ENCODE measurements at places on chromosomes 13 and 19. TPM values are rescaled to one million over a fixed set of nuclear protein-coding genes. Genes with fewer than 3 reads are reported as not detected.

- no peak for ATAC-seq
These were observed 2.5 kb downstream of the RAX2 start for GRCh38 chr19:3769494-3769893.

GRCh38 chr19:43362179-43362578 is 8.7 kb downstream of the CD177 start:
- no peak for ATAC-seq

GRCh38 chr13:66624302-66624701 is 605.8 kb downstream of the PCDH9 start:
- ATAC-seq = no peak

DNA sequence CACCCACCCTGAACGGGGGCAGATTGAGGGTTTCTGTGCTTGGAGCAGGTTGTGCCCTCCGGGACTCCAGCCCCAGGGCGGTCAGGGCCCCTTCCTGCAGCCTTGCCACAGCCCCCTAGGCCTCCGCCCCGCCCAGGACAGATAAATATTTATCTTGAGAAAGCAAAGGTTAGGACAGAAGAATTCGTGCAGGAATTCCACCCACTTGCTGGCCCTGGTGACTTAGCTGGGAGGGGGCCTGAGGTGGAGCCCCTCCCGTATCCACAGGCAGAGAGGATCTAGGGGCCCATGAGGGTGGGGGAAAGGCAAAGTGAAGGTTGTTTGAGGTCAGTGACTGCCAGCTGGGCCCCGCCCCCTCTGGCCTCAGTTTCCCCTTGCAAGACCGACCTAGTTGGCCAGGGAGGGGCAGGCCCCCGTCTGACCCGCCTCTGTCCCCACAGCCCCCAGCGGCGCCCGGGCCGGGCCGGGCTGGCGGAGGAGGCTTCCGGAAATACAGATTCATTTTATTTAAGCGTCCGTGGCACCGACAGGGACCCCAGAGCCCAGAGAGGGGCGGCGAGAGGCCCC is 5.2 kb downstream of the MIDN start:
- ATAC-seq = peak; percentile 16

Gene BCAM
- 32.2 TPM for total RNA-seq

Gene MUC16
- 2.7 TPM for total RNA-seq

Gene MYH14
- 3.5 TPM for total RNA-seq

Gene KLF5
- total RNA-seq = 4.8 TPM

DNA sequence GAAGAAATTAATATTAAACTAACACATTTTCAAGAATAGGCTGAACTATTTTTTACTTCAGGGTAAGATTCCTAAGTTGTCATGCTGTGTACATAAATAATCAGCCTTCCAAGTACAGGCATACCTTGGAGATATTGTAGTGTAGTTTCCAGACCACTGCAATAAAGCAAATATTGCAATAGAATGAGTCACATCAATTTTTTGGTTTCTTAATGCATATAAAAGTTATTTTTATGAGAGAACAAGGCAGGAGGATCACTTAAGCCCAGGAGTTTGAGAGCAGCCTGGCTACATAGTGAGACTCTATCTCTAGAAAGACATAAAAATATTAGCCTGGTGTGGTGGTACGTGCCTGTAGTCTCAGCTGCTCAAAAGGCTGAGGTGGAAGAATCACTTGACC is 511.5 kb downstream of the UQCRFS1 start:
- ATAC-seq = no peak

- no peak for ATAC-seq
These were observed 128.1 kb downstream of the EFNB2 start for GRCh38 chr13:106407338-106407737.

GRCh38 chr19:13803038-13803437 is 7.8 kb downstream of the ZSWIM4 start:
- no peak for ATAC-seq

DNA sequence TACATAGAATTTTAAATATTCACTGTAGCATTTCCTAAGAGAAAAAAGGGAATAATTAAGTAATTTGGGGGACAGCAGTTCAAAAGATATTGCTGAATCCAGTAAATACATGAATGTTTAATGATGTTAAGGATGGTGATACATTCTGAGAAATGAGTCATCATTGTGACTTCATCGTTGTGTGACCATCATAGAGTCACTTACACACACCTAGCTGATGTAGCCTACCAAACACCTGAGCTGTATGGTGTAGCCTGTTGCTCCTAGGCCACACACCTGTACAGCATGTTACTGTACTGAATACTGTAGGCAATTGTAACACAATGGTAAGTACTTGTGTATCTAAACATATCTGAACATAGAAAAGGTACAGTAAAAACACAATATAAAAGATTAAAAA is 34.8 kb downstream of the ATP7B start:
- no peak for ATAC-seq

DNA sequence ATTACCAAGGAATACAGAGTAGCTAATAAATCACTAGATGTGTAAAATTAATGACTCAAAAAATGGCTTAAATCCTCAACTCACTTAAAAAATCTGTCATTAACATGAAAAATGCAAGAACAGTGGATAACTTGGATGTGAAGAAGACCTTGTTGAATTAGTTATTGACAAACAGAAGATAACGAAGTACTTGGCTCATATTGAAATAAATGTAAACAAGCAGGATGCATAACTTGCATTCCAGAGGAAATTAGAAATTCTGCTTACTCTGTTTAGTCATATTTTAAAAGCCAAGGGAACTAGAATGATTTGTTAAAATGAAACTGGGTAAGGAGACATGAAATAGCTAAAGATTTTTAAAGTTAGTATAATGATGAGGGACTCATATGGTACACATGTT is 1812.2 kb downstream of the PCDH9 start:
- ATAC-seq = no peak

Gene DHDH
- not detected for total RNA-seq

Measured in gastroesophageal sphincter (tissue), 4 donors.